ENCODE measurements at places on chromosomes 4 and X.

- DNase-seq, result no peak
Observed at GRCh38 chr4:21592970-21593670, 355.5 kb downstream of the KCNIP4 start.

DNA sequence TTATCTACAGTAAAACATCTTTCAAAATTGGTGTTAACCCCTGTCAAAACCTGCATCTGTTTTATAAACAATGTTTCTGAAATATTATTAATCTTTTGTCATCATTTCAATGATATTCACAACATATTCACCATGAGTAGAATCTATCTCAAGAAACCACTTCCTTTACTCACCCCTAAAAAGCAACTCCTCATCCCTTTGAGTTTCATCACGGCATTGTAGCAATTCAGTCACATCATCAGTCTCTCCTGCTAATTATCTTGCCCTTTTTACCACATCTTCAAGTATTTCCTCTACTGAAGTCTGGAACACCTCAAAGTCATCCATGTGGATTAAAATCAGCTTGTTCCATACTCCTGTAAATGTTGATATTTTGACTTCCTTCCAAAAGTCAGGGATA, 415.3 kb upstream of the TECRL start:
- no peak for DNase-seq

DNA sequence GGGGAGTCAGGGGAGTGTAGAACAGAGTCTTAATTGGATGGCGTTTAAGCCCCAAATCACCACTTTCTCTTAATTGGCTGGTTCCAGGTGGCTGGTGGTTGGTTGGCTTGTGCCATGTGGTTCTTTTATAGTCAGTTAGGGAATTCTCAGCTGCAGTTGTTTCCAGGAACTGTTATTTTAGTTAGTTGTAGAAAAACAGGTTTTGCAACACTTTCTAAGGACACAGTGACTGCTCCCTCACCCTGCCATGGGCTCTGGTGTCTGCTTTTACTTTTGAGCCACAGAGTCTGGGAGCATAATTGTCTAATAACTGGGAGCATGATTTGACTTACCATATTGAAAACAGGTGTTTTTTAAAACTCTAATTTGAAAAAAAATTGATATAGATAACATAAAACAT, 75.8 kb upstream of the PCDH18 start:
- DNase-seq, result no peak

DNA sequence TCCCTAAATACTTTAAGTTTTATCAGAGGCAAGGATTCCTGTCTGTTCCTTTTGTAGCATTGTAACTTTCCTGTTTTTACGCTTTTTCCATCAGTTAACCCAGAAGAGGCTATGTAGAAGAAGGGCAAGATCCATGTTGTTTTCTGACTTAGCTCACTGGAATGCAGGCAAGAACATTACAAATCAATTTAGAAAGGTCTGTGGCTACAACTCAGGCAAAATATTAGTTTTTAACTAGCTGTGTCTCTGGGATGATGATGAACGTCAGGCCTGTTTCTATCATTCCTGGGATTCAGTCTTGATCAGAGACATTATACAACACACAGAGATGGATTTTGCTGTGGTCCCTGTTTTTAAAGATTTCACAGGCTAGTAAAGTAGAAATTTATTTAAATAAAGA, 813.0 kb upstream of the POU3F4 start:
- no peak for DNase-seq

- DNase-seq, result no peak
Observed at GRCh38 chr4:95640311-95640710, 91.5 kb upstream of the UNC5C start.

DNA sequence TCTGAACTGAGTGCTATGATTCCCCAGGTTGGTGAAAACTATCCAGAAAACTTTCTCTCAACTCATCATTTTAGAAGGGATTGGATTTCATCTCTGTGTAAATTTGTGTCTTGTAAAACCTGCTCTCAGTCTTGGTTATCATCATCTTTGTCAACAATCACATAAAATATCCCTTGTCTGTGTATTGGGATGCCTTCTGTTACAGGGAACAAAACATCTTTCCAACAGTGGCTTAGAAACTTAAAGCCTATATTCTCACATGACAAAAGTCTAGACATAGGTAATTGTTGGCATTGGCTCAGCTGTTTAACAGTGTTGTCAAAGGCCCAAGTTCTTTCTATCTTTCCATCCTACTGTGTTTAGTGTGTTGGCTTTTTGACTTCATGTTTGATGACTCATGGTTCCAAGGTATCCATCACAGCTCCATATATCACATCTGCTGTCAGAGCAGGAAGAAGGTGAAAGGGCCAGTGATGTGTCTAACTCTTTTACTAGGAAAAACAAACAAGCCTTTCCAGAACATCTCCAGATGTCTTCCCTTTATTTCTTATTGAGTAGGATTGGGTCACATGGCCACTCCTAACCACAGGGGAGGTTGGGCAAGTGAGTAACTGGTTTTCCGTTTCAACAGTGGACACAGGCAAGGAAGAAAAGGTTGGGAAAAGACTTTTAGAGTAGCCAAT, 65.0 kb downstream of the PHEX start:
- no peak for DNase-seq

GRCh38 chr4:146255874-146256273, 41.5 kb downstream of the REELD1 start:
- no peak for DNase-seq

DNA sequence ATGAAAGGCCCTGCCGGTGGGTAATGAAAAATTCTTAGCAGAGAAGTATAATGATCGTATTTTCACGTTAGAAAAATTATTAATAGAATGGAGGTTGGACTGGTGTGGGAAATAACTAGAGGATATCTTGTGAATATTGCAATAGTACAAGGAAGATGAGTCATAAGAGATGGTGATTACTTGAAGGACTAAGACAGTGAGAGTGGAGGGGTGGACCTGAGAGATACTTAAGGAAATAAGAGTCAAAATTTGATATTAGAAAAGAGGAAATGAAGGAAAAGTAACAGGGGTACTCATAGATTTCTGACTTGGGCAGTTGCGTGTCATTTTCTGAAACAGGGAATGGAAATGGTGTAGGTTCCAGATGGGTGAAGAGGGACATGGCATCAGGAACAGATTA, 1.7 kb upstream of the USP53 start:
- no peak for DNase-seq

GRCh38 chr4:1869530-1870327, 1.5 kb upstream of the NSD2 start:
- DNase-seq, result no peak

- DNase-seq, result no peak
Observed at GRCh38 chr4:116838609-116839008, 246.8 kb downstream of the TRAM1L1 start.

DNA sequence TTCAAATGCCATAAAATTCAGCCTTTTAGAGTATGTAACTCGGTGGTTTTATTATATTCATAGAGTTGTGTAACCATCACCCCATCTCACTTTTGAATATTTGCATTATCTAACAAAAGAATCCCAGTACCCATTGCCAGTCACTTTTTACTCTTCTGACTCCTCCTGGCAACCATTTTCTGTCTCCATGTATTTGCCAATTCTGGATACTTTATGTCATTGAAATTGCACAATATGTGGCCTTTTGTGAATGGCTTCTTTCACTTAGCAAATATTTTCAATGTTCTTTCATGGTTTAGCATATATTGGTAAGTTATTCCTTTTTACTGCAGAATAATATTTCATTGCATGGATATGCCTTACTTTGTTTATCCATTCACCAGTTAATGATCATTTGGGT, 79.9 kb downstream of the SLIT2 start:
- no peak for DNase-seq

DNA sequence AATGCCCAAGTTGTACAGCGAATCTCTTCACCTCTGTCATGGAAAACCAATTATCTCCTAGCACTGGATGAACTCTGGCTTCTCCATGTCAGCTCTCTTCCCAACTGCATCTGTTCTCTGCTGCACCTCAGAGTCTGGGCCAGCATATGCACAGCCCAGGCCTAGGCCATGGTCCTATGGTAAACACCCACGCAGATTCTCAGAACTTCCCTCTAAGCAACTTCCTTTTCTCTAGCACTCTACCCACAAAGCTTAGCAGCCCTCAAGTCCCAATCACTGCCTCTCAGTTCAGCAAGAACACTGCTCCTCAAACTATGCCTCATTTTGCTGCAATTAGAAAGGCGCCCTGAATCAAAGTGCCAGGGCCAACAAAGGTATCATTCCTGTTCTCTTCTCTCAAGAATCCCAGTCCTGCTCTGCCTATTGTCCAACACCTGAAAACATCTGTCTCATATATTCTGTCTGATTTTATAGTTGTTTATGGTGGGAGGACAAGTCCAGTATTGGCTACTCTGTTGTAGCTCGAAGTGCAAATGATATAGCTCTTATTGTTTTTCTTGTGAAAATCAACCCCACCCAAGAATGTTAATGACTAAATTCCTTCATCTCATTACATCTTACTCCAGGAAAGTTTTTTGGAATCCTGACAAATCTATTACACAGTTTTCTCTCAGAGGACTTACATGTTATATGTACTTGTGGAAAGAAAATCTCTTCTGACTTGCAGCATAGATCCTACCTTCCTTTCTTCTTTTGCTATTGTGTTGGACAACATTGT, 85.4 kb downstream of the DCHS2 start:
- DNase-seq, result no peak

GRCh38 chrX:108245462-108245861, 153.9 kb downstream of the ATG4A start:
- DNase-seq, result no peak

GRCh38 chrX:52082578-52082977, 13.6 kb upstream of the MAGED4B start:
- DNase-seq, result no peak

- DNase-seq, result no peak
Observed at GRCh38 chrX:42129022-42129940, 205.9 kb upstream of the CASK start.

DNA sequence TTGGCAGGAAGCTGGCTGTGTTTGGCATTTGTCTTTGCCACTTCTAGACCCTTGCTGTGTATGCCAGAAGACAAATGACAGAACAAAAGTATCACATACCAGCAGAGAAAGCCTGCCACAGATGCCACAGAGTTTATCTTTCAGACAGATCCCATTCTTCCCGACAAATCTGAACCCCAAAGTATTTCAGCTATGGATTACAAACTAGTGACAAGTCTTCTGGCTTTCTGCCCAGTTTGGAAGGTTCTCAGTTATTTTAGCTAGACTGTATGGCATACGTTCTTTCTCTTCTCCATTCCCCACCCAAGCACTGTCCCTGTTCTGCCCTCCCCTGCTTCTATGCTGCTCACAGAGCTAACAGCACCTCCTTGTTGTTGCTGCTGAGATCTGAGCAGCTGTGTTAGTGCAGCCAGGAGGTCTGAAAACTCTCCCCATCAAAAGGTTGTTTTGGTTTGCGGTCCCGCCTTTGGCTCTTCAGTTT, 236.7 kb downstream of the FRAS1 start:
- DNase-seq, result no peak

DNA sequence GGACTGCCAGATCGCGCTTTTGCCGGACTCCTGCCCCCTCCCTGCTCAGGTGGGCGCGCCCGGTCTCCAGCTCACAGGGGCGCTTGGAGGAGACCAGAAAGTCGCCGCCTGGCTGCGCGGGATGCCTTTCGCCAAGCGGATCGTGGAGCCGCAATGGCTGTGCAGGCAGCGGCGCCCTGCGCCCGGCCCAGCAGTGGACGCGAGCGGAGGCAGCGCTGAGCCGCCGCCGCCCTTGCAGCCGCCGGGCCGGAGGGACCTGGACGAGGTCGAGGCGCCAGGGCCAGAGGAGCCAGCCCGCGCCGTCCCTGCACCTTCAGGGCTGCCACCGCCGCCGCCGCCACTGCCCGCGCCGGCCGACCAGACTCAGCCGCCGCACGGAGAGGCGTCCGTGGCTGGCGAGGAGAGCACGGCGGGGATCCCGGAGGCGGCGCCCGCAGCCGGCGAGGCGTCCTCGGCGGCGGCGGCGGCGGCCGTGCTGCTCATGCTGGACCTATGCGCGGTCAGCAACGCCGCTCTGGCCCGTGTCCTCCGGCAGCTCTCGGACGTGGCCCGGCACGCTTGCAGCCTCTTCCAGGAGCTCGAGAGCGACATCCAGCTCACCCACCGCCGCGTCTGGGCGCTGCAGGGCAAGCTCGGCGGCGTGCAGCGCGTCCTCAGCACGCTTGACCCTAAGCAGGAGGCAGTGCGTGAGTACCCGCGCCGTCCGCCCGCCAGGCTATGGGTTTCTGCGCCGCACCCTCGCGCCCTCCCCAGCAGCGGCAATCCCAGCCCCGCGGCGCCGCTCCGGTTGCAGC, 834 bp downstream of the NHS start:
- no peak for DNase-seq

DNA sequence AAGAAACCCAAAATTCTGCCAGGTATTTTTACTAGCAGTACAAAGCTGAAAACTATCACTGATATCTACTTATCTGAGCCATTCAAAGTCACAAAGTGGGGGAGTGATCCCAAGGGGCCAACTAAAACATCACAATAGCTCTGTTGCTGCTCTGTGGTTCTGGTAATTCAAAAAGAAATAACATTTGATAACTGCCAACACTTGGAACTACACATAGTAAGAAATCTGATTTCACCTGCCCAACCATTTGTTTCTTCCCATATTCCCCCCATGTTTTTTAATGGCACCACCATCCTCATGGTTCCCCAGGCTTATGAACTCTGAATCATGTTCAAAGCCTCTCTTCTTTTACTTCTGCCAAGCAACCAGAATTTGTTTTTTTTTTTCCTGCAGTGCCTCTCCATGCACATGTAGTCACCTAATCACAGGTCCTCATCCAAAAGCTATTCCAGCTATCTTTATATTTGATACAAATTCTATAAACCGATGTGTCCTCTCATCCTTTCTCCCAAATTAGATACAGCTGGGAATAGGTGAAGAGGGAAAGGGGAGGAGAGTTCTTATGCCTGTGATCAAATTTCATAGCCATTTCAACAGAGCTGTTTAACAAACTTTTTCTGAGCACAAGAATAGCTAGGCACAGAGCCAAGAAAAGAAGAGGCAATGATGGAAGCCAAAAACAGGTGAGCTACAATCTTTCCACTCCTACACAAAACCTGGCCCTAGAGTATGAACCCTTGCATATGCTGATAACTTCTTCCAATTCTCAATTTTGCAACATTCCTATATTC, 7.7 kb downstream of the AMMECR1 start:
- DNase-seq, result no peak

GRCh38 chrX:115297189-115297588, 7.7 kb downstream of the LUZP4 start:
- no peak for DNase-seq

- DNase-seq, result no peak
Observed at GRCh38 chr4:151035911-151036310, 20.8 kb upstream of the LRBA start.

DNA sequence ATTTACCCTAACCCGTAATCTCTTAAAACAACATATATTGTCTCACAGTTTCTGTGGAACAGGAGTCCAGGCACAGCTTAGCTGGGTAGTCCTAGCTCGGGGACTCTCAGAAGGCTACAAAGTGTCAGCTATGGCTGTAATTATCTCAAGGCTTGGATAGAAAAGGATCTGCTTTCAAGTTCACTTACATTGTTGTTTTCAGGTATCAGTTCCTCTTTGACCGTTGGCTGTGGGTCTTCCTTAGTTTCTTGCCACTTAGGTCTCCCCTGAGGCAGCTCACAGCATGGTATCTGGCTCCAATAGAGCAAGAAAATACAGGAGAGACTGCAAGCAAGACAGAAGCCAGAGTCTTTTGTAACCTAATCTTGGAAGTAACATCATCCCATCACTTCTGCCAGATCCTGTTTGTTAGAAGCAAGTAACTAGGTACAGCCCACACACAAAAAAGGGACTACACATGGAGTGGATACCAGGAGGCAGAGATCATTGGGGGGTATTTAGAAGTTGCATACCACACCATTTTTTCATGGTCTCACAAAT, 137.0 kb downstream of the MAGEB5 start:
- no peak for DNase-seq

Measured in activated T-cell treated with anti-CD3 and anti-CD28 coated beads, Interleukin-2, amount 50 U/mL, for 4 hours (primary cell).